ENCODE measurements at places on chromosomes 6 and 20. TPM values are rescaled to one million over a fixed set of nuclear protein-coding genes. Genes with fewer than 3 reads are reported as not detected.

GRCh38 chr6:29519291-29520010, 31.7 kb upstream of the MAS1L start:
- no peak for DNase-seq

- DNase-seq = no peak
Measured at GRCh38 chr6:38794682-38795081, 79.6 kb downstream of the DNAH8 start.

GRCh38 chr20:47664744-47665143, 120.5 kb downstream of the SULF2 start:
- no peak for DNase-seq

DNA sequence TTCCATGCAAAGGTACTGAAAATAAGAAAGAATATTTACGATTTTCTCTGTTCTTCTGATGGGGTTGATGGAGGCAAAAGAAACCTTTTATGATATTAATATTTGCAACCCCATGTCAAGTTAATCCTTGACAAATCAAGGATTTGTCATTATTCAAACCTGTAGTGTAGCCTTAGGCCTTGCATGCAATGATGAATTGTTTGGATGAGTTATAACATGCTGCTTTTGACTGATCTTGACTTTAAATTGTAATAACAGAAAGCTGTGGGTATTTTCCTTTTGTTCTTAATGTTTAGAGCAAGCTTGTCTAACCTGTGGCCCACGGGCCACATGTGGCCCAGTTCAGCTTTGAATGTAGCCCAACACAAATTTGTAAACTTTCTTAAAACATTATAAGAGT, 13.0 kb upstream of the BAG2 start:
- DNase-seq = no peak

DNA sequence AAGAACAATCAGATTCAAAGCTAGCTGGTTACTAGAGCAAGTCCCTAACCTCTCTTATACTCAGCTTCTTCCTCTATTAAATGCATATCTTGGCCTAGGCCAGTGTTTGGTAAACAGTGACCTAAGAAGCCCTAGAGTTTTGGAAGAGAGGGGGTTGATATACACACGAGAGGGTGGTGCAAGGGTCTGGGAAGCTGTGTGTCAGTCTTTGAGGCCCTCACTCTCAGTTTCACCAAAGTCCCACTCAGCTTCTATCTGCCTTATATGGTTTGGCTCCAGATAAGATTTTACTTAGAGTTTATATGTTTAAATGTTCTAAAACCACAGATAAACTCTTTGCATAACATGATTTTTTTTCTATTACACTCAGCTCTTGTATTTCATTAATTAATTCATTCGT, 526.1 kb upstream of the BTBD3 start:
- no peak for DNase-seq

Gene CFAP61
- 23.8 TPM for total RNA-seq

DNA sequence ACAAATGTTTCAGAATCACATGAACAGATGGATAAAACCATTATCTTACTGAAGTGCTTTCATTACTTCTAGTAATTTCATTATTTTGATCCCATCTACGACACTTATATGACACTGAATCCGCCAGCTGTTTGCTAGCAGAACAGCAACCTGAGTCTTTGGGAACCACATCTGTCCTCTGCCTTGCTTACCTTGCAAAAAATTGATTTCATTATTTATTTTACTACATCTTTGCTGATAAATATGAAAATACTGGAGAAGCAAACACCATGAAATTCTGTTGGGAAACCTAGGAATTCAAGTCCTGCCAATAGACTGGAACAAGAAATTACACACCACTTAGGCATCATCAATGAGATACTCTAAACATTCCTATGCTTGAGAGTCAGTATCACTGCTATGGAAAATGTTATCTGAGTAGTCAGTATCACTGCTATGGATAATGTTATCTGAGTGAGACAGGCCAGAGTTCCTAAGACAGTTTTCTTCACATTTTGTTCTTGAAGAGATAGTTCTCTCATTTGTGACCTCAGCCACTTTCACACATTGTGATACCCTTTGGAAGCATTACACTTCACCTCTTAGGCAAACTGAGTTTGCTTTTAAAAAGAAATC, 91.9 kb downstream of the PDE10A start:
- no peak for DNase-seq

Gene LCA5
- total RNA-seq = 2.4 TPM

Data from left ventricle myocardium superior (tissue), 1 donor.